Hematopoietic multipotent progenitor cell treated with erythropoietin and hydrocortisone succinate and interleukin-3 and kit ligand, for 4 days (in vitro differentiated cells): ENCODE measurements at places on chromosomes 6 and 20.

GRCh38 chr20:35823147-35823546, 51.3 kb downstream of the PHF20 start:
- peak; percentile 43 for DNase-seq

GRCh38 chr6:10847684-10848083, 9.3 kb upstream of the MAK start:
- DNase-seq, result peak; percentile 33

GRCh38 chr20:38209054-38209675, 44.1 kb upstream of the TGM2 start:
- DNase-seq, result no peak

- DNase-seq, result peak; percentile 90
Observed at GRCh38 chr20:35619196-35620095, 3.8 kb downstream of the SPAG4 start.

GRCh38 chr20:35369804-35370203, 42.0 kb downstream of the UQCC1 start:
- no peak for DNase-seq

- DNase-seq, result no peak
Observed at GRCh38 chr6:154773610-154774089, 40.4 kb downstream of the SCAF8 start.

DNA sequence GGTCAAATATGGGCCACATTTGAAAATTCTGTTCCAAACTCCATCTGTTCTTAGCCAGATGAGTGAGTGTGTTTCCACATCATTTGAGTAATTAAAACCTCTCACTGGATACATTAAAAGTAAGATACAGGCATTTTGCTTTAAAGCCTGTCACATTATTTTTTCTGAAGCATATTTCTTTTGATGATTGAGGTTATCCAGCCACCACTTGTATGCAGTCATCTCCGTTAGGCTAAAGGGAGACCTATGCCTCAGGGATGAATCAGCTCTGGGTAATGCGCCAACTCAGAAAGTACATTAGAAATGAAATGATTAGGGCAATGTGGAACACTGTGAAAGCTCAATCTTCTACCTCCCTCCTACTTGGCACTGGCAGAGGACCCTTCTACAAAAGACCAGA, 90.7 kb downstream of the SNAP25 start:
- no peak for DNase-seq

- DNase-seq, result no peak
Observed at GRCh38 chr6:91299544-91300491, 712.9 kb upstream of the MAP3K7 start.

DNA sequence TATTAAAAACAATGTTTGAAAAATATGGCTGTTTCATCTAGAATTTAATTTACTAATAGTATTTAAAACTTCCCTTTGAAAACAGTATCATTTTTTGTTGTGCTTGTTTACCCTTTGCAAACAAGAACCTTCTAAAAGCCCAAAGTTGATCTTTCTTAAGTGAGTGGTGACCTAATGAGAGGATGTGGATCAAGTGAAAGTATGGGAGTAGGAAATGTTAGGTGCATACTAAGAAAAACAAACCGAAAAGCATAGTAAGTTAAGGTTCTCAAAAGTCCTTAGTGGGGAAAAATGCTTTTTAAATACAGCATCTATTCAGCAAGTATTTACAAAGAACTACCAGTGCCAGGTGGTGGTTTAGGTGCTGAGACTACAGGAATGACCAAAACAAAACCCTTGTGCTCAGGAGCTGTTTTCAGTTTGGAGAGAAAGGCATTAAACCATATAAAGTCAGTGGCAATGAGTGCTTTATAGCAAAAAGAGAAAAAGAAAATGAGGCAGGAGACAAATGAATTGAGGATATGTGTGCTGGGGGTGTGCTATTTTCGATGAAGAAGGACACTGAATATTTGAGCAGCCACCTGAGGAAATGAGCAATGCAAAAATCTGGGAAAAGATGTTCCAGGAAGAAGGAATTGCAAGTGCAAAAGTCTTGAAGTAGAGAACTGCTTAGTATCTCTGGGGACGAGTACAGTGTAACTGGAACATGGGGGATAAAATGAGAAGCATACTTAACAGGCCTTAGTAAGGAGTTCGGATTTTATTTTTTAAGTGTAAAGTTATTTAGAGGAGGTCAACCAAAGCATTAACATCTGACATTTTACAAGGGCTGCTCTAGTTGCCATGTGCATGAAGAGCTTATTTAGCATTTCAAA, 24.0 kb downstream of the RNF146 start:
- no peak for DNase-seq

DNA sequence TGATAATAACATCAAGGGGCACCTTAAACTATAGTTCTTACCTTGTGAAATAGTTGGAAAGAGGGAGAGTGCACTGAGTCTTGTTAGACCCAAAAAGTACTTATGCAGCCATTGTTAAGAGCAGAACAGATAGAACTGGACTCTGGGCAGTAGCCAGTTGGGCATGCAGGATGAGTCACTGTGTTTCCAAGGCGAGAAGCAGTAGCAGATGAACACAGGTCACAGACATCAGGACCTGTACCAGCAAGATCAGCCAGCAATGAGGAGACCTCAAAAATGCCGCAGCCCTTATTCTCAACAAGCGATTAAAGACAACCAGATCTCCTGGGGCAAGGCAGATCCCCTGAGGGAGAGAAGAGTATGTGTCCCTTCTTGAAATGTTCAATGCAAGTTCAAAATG, 79.0 kb downstream of the SAMD3 start:
- no peak for DNase-seq

GRCh38 chr20:15047042-15047441, 709.6 kb upstream of the FLRT3 start:
- no peak for DNase-seq
